ENCODE measurements at places on chromosomes 16 and 17.

DNA sequence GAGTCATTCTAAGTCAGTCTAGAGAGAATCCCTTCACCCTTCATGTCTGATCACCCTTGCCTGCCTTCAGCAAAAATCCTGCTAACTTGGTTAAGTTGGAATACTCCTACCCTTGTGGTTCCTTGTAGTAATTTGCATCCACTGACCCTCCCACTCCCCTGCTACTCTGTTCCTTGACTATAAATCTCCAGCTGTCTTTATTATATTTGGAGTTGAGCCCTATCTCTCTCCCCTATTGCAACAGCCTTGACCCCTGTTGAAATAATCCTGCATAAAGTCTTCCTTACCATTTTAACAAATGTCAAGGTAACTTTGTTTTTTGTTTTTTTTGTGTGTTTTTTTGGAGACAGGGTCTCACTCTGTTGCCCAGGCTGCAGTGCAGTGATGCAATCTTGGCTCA lies 590.1 kb downstream of the WWOX start:
- DNase-seq: no peak

DNA sequence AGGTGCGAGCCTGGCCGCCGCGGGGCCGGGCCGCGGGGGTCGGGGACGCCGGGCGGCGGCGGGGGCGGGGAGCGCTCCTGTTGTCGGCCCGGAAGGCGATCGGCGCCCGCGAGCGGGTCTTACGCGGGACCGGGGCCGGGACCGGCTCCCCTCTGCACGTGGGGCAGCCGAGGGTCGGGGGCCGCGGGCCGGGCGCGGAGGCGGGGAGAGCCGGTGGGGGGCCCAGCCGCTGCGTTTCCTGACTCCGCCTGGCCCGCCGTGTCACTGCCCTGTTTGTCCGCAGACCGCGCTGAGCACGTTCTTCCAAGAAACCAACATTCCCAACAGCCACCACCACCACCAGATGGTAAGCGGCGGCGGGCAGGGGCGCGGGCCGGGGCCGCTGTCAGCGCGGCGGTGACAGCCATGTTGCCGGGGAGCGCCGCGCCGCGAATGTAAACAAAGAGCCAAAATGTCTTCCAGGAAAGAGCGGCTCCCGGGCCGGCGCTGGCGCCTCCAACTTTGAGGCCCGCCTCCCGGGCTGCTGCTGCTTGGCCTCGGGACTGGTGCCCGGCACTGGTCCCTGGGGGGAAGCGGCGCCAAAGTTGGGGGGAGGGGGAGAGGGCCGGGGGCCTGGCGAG lies 586 bp downstream of the UBALD2 start:
- no peak for DNase-seq

DNA sequence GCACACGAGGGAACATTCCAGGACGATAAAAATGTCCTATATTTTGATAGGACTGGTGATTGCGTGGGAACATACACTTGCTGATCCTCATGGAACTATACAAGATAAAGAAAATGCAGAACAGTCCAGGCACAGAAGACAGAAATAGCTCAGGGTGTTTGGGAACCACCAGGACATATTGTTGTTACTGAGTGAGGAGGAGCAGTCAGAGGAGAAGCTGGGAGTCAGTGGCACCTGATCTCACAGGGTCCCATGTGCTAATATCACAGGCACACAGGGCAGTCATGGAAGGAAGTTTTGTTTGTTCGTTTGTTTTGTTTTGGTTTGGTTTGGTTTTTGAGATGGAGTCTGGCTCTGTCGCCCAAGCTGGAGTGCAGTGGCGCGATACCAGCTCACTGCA lies 5.7 kb downstream of the PLD2 start:
- DNase-seq: no peak

- no peak for DNase-seq
These were observed 38.8 kb downstream of the CLEC16A start for GRCh38 chr16:10983159-10983558.

DNA sequence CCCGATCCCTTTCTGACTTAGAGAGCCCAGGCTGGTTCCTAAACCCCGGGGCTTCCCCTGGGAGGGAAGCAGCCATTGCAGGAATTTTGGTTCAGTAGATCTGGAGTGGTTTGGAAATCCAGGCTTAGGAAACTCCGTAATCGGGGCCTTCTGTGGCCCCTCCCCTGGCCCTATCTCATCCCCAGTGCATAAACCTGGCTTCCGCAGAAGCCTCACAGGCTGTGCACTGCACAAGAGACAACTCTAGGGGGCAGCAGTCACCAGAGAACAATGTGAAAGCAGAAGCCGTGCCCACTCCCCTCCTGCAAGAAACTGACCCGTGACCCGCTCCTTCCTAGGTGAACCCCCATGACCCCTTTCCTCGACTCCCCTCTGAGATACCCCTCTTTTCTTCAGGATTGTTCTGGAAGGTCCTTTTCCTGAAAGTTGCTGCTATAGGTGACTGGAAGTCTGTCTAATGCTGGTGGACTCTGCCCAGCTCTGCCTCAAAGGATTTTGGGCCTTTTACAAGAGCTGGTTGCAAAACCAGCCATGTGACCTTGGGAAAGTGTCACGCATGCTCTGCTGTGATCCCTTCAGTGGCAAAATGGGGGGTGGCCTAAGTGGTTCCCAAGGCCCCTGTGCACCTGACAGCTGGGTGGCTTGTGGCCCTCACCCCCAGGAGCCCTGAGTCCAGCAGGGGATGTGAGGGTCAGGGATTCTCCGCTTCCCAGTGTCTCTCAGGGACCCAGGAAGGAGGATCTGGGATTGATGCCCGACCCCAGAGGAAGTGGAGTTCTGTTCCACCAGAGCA lies 14.4 kb downstream of the GUCY2D start:
- DNase-seq: peak; percentile 27

GRCh38 chr17:75084039-75084660 lies 3.6 kb upstream of the SLC16A5 start:
- no peak for DNase-seq

- no peak for DNase-seq
These were observed 24.3 kb downstream of the LITAF start for GRCh38 chr16:11562411-11562810.

- DNase-seq: no peak
These were observed 25.0 kb downstream of the RMI2 start for GRCh38 chr16:11370084-11370931.

DNA sequence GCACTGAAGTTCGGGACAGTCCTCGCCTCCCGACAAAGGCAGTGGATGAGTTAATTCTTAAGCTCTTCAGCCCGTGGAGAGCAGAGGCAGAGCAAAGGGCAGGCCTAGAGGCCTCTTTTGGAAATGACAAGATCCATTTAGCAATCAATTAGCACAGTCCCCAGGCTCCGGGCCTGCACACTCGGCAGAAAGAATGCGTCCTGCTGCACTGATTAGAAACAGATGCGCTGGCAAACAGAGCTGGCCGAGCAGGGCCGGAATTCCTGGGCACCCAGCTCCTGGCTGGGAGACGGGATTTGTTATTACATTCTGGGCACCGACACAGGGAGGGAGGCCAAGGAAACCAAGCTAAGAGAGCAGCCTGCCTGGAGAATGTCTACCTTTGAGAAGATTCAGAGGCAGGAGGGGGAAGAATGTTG lies 162.9 kb downstream of the COPRS start:
- peak; percentile 99 for DNase-seq

GRCh38 chr17:8941520-8941919 lies 24.0 kb downstream of the PIK3R5 start:
- no peak for DNase-seq

DNA sequence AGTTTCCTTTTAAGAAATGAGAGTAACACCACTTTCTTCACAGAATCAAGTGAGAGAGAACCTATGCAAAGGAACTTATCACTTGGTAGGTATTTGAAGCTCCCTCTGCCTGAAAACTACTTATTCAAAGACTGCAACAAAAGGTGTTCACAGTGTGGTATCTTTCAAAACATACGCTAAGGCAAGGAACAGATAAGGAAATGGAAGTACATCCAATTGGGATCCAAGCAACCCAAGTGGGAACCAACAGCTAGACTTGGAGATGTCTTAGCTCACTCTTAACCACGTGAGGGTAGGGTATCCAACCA lies 431 bp upstream of the PPM1E start:
- no peak for DNase-seq

- no peak for DNase-seq
These were observed 66.2 kb downstream of the CENPV start for GRCh38 chr17:16286947-16287562.

GRCh38 chr17:2814049-2814448 lies 17.8 kb downstream of the RAP1GAP2 start:
- DNase-seq: no peak

DNA sequence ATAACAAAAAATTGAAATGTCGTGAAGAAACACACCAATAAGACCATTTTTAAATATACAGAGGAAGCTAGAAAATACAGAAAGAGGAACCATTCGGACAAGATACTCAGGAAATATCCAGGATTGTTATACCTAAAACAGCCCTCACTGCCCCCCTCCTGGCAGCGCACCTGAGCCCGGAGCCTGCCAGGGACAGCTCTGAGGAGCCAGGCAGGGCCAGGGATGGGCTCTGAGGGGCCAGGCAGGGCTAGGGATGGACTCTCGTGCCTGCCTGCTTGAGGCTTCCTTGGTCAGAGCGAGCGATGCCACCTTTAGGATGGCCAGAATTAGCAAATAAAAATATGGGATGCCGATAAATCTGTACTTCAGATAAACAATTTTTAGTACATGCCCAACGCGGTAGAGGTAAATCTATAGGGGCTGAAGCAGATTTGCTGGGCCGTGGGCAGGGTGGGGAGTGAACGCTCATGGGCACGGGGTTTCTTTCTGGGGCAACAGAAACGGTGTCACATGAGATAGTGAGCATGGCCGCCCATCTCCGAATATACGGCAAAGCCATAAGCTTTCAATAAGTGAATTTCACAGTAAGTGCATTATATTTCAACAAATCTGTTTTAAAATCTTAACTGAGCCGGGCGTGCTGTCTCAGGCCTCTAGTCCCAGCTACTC lies 18.2 kb upstream of the CSNK1D start:
- DNase-seq: no peak

GRCh38 chr16:13453938-13454553 lies 465.9 kb upstream of the ERCC4 start:
- peak; percentile 9 for DNase-seq

DNA sequence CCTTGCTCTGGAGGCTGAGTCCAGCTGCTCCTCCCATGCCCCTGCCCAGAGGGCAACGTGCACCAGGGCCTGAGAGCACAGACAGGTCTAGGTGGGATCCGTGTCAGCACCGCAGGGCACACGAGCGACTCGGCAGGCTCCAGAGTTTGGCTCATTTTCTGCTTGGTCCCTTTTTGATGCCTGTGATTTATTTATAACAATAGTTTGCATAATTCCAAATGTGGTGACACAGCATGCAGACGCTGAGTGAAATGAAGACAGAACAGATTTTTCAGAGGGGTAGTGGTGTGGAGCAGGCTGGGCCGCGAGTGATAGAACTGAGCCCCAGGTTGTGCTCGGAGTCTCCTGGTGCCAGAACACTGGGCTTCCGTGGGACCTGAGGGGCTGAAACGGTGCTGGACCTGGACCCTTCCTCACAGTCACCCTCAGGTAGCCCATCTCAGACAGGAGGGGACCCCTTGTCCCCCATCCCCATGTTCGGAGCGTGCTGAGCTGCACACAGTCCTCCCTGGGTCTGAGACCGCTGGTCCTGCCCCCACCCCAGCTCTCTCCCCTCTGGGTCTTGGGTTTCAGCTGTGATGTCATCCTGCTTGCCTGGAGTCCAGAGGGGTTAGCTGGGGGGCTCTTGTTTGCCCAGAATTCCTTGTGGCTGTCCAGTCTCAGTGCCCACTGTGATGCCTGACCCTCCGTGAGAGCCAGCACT lies 95.9 kb downstream of the METRNL start:
- DNase-seq: no peak

GRCh38 chr17:51703361-51704341 lies 443.3 kb downstream of the UTP18 start:
- DNase-seq: no peak

- DNase-seq: no peak
These were observed 261.4 kb downstream of the MAP2K4 start for GRCh38 chr17:12282056-12282455.

DNA sequence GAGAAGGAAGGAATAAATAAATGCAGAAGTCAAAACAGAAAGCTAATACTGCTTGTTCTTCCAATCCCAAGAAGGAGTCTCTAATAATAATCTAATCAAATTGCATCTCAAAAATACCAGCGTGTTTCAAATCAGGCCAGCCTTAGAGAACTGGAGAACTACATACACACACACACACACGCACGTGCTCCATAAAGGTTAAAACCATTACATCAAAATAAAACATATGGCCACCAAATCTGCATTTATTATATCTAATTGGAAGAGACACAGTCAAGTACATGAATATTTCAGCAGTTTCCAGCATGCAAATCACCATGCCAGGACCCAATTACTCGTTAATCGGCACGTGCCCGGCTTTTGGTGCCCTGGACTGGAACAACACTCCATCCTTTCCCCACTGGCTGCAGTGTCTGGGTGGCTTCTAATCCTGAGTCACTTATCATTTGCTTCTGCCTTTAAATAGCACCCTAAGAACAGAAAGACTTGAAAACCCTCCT lies 20.4 kb upstream of the KDM8 start:
- DNase-seq: no peak

GRCh38 chr17:62995377-62995885 lies 29.4 kb downstream of the TANC2 start:
- DNase-seq: peak; percentile 18

DNA sequence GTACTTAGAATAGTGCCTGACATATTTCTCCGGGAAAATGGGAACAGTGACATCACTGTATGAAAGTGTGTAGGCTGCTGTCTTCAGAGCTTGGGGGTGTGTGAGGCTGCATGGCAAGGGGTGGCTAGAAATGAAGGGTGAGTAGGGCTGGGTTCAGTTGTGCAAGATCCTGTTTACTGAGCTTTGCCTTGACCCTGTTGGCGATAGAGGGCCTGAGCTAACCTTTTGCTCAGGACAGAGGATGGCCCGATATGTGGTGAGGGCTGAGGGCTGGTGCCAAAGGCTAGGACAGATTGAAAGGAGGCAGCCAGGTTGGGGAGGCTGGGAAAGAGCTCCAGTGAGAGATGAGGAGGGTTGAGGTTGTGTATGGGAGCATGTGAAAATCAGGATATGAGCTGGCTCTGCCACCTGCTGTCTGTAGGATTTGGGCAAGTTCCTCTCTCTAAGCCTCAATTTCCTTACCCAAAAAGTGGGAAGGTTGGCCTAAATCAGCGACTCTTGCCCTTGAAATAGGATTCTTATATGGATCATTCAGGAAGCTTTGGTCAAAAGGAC lies 6.0 kb upstream of the CCL1 start:
- DNase-seq: no peak

GRCh38 chr17:56786989-56787482 lies 46.7 kb downstream of the C17orf67 start:
- no peak for DNase-seq

GRCh38 chr17:40859536-40859935 lies 7.5 kb downstream of the KRT12 start:
- no peak for DNase-seq

GRCh38 chr17:15658296-15658695 lies 25.8 kb downstream of the TRIM16 start:
- no peak for DNase-seq

Data from SK-N-DZ (cell line).